ENCODE measurements at places on chromosomes 3 and 15. TPM values are rescaled to one million over a fixed set of nuclear protein-coding genes. Genes with fewer than 3 reads are reported as not detected.
A peak's percentile ranks its signal among the peaks of the same experiment; 100 is the strongest.

DNA sequence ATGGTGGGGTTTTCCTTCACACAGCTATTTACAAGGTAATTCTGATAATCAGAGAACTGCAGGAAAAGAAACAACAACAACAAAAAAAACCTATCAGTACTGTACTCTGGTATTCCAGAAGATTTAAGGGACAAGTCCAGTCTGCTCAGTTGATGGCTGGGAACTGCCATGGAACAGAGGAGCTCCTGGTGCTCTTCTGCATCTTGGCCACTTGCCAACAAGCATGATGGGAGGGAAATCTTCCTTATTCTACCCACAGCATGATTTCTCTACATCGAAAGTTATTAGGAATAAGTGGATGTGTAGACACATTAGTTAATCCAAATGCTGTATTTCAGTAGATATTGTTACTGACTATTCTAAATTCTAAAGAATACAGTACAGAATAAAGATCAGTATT, 51.7 kb downstream of the RASGRP1 start:
- DNase-seq = no peak

DNA sequence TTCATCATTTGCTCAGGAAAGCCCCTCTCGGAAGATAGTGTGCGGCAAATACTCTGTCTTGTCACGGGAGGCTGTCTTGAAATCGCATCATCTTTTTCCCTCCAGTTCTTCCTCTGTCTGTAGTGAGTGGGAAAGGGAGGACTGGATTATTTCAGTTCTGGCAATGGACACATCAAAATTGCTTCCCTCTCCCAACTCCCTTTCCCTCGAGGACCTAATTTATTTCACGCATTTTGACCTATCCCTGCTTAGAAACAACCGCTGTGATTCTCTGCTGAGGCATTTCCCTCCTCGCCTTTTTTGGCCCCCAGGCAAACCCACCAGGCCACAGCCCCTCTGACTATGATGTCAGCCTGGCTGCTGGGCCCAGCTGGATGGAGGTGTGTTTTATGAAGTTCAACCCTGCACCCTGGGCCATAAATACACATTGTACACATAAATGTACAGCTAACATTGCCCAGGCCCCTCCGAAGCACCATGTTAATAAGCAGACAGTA, 138.7 kb upstream of the LRTM1 start:
- DNase-seq = no peak

DNA sequence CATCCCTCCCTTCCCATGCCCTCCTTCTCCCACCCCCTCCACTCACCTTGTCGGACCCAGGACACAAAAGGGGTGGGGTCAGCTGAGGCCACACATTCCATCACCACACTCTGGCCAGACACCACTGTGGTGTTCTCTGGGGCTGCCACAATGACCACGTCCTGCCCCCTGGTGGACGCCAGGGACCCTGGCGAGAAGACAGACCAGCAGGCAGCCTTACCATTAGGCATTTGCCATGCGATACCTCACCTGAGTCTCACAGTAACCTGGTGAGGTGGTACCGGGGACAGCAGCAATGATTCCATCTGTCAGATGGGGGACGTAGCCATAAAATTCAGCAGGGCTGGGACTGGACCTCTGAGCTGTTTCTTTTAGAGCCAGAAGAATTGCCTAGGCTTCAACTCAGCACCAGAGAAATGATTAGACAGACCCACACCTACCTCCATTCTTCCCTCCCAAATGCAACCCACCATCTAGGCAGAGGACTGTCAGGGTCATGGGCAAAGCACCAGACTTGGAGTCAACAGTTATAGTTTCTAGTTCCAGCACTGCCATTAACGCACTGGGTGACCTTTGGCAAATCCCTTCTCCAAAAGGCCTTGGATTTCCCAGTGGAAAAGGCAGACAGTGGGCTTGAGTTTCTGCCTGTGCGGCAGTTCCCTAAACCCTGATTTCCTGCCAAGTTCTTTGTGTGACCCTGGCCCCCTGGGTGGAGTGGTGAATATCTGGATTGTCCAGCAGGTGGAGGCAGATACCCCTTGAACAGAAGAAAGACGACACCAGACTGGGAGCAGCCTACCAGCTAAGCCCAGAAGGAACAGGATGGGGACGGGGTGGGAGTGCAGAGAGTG, 21.8 kb downstream of the IGDCC4 start:
- peak; percentile 79 for DNase-seq

Gene PTPRG
- 26.3 TPM for polyA plus RNA-seq

DNA sequence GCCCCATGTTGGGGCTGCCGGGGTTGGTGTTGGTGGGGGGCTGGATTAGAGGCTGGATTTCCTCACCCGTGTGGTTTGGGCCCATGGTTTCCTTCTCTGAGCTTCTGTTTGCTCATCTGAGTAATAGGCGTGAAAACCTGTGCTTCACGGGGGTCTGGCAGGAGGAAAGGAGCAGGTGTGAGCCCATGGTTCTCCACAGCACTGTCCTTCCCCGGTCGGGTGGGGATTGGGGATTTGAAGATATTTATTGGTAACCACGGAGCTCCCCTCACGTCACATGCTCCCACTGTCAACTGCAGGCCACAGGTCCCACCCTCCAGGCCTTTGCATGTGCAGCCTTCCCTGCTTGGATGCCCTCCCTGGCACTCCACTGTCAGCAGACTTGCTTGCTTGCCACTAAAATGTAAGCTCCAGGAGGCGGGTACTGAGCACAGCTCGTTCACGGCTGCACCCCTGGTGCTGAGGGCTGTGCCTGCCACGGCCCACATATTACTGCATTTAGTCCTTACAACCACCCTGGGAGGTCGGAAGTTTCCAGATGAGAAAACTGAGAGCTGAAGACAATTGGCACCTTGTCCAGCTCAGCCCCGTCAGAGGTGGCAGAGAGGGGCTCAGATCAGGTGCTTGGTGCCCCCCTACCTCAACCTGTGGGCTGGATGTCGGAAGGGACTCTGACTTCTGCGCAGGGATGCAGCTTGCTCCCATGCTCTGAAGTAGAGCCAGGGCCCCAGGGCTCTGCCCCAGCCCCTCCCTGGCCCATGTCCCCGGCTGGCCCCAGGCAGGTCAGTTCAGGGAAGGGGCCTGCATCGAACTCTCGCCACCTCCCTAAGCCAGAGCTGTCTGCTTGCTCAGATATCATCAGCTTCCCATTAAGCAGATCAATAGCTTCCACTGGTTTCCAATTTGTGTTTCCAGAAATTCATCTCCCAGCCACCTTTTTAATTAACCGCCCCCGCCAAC, 29.4 kb upstream of the IQSEC1 start:
- no peak for DNase-seq

- DNase-seq = no peak
These were observed 200.5 kb downstream of the AKAP13 start for GRCh38 chr15:85580879-85581278.

DNA sequence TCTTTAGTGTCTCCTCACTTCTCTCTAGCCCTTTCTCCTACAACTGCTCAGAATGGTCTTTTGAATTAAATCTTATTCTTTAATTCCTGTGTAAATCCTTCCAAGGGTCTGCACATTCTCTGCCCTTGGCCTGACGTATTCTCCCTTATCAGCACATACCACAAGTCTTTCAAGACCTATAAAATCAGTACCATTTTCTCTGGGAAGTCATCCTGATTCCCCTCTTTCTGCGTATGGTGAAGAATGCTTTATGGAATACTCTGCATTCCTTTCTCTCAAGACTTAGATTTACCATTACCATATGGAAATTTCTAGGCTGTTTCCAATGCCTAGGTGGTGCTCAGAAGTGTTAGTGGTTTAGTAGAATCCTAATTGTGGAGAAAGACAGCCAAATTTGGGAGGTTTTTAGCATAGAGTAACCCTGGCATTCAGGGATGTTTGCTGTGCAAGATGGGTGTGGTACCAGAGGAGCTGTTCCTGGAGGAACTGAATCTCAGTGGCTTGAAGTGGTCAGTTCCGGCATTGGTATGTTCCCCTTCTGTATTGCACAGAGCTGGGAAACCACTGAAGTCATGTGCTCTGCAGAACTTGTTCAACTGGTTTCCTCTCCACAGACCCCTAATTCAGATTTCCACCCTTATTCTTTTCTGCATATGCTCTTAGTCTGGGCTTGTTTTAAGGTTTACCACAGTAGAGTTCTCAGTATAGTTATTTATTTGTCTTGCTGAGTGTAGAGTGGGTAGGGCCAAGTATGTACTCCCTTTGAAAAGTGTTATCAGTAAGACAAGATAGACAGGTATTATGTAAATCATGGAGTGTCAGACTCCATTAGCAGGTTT, 24.5 kb downstream of the IQGAP1 start:
- no peak for DNase-seq

DNA sequence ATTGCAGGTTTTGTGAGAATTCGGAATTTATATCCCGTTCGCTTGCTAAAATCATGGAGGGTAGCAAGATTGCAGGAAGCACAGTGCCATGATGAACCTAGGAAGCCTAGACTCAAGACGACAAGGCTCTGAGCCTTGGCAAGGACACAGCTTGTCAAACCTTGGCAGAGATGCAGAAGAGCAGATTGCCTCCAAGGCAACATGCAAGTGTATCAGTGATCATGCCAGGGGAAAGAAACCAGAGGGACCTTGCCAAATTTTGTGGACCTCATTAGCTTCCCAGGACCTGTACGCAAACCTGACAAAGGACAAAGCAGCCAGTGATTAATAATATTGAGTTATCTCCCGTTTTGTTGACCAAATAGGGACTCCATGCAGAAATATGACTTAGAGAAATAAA, 159.7 kb downstream of the GOLIM4 start:
- no peak for DNase-seq

DNA sequence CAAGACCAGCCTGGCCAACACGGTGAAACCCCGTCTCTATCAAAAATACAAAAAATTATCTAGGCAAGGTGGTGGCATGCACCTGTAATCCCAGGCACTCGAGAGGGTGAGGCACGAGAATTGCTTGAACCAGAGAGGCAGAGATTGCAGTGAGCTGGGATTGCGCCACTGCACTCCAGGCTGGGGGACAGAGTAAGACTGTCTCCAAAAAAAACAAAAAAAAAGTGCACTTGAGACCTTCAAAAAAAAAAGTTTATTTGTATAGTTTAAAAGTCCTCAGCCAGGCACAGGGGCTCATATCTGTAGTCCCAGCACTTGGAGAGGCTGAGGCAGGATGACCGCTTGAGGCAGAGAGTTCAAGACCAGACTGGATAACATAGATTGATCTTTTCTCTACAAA, 2.1 kb downstream of the PBRM1 start:
- DNase-seq = no peak

DNA sequence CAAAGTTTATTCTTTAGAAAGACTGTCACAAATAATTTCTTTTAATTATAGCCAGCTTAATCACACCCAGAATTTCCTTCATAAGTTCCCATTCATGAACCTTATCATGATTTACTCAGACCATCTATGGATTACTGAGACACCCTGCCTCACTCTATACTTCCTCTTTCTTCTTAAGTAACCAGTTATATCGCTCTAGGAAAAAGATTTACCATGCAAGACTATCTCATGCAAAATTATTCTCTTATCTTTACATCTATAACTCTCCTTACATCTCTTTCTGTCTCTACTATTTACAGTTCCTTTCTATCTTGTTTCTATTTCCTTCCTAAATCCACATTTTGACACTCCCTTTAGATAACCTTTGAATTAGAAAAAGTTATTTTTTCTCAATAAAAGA, 316.8 kb downstream of the POLQ start:
- no peak for DNase-seq

Measured in testis (tissue), 5 donors.